ENCODE measurements at places on chromosomes 1 and 21.

DNA sequence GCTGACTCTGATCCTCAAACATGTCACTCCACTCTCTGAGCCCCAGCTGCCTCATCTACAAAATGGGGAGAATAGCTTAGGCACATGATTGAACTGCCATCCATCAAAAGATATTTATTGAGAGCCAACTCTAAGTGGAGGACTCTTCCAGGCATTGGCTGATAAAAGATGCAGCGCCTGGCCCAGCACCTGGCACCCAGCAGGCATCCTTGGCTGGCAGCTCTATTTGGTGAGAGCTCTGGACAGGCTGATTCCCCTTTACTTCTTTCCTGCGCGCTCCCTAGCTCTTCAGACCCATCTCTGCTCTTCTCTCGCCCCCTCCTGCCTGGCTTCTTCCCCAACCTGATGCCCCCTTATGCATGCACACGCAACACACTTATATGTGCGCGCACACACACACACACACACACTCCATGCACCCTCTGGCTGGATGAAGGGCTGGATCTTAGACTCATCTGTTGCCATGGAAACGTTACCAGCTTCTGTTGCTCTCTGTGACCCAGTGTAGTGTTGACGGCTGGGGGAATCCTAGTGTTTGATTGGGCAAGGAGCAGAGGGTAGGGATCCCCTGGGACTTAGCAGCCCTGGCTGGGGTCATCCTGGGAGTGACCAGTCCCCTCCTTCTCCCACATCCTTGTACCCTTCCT, 49.3 kb downstream of the VWA5B1 start:
- DNase-seq: no peak

- DNase-seq: no peak
These were observed 82.2 kb upstream of the DIRAS3 start for GRCh38 chr1:68132426-68133130.

DNA sequence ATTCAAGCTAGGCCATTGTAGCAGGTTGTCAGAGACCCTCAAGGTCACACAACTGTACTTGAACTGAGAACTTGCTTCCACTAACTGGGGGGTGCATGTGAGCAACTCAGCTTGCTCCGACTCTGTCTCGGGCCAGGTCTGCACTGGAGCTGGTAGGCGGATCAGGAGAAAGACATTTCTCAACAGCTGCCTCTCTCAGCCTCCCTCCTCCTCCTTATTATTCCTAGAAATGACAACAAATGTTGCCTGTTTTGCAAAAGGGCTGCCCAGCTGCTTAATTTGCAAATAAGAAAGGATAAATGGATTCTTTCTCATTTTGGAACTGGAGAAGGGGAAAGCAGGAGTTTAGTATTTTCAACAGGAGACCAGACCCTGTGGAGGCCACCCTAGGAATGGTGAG, 140.5 kb downstream of the RHOU start:
- no peak for DNase-seq

DNA sequence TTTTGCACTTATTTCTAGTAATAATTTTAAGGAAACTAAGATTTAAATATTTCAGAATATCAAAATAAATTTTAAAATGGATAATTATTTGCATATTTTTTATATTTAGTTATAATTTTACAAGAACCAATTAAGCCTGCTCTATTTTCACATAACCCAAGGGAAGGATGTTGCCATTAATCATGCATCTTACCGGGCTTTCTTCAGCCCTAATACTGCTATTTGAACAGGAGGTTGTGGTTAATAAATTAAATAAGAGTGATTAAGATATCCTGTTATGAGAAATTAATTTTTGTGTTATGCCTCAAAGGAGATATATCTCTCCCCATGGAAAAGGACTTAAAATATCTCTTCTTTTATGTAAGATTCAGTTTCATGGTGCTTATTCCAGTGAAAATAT, 1415.8 kb upstream of the B3GALT2 start:
- no peak for DNase-seq

DNA sequence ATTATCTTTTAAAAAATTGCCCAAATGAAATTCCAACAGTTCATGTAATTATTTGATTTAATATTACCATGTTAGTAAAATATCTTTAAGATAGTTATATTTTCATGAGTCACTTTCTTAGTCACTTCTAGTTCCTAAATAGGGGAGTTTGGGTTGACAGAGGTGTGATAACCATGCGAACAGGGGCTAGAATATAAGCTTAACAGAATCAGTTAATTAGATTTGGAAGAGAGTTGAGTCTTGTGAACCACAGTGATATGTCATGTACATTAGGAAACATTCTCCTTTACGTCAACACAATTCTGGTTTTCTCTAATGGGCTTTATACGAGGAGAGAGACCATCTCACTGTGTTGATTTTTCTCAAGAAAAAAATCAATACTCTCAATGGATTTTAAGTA, 64.8 kb upstream of the ZNF281 start:
- no peak for DNase-seq

DNA sequence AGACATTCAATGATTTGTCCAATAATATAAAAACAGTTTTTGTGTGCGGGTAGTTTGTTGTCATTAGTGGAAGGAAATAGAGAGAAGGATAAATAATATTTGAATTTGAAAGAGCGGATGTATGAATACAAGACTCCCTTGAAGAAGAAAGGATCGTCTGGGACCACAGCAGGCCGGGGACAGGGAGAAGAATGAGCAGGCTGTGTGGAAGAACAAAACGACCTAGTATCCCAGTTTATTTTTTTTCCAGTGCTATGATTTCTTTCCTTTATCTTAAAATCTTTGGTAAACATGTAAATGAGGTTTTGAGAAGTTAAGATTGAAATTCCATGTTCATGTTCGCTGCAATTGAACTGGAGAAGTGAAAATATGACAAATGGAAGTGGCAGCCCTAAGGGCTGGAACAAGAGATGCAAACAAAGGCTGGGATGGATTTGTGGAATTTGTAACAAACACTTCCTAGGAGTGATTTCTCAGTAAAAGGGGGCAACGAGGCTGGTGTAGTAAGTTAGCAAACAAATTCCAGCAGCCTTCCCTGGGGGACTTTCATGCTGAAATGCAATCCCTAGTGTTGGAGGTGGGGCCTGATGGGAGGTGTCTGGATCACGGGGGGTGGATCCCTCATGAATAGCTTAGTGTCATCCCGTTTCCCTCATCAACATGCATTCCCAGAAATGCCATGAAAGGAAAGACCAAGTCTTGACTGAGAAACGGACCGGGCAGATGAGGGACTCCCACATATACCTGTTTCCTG, 10.2 kb upstream of the IFI16 start:
- no peak for DNase-seq

GRCh38 chr1:196543833-196544232, 64.4 kb downstream of the KCNT2 start:
- no peak for DNase-seq

DNA sequence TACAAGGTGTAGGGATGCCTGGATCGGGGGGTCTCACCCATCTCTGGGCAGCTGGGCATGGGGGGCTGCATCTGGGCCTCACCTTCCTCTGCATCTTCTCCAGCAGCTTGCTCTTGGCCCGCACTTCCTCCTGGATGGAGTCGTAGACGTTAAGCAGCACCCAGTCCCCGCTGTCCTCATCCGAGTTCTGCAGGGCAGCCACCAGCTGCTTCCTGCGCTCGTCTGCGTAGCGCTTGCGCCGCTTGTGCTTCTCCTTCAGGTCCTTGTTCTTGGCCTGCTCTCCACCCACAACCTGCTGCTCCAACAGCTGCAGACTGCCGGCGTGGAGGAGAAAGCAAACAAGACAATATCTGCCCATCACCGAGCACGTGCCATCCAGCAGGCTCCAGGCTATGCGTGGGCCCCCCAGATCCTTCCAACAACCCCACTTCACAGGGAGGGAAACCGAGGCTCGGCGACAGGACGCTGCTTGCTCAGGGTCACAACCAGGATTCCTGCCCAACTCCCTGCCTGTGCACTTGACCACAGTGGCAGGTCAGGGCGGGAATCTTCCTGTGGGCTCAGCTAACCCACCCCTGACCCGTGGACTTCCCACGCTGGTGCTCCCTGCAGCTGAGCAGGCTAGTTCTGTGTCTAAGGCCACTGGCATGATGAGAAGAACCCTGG, 21.5 kb upstream of the DDOST start:
- no peak for DNase-seq

DNA sequence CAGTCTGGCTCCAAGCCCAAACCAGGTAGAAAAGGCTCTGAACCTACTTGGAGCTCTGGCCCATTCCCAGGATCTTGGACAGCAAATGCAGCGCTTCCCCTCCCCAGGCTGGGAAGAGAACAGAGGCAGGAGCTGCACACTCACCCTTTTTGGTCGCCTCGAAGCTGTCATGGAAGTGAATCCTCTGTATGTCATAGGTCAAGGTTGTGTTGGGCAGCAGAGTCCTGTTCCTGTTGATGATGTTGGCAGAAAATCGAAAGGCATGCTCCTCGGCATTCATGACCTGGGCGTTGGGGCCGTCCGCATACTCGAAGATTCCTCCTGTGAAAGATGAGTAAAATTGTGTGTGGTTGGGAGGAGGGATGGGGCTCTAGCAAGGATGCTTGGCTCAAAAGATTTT, 143.5 kb downstream of the GRIK3 start:
- DNase-seq: no peak
